ENCODE measurements at places on chromosomes 13 and 19. TPM values are rescaled to one million over a fixed set of nuclear protein-coding genes. Genes with fewer than 3 reads are reported as not detected.

The URAD gene
- total RNA-seq, result not detected

The SIN3B gene
- 18.8 TPM for total RNA-seq

The CAMSAP3 gene
- not detected for total RNA-seq

The ZNF600 gene
- total RNA-seq, result 2.1 TPM

The TGFBR3L gene
- not detected for total RNA-seq

The CGB1 gene
- total RNA-seq, result 1.00 TPM

The TEX29 gene
- total RNA-seq, result 0.82 TPM

The CXCL17 gene
- total RNA-seq, result not detected

The CKM gene
- total RNA-seq, result not detected

Data from SJSA1 (cell line).